ENCODE measurements at places on chromosomes 2 and 18.

- DNase-seq: no peak
Observed at GRCh38 chr2:3399381-3399780, 19.9 kb downstream of the TRAPPC12 start.

DNA sequence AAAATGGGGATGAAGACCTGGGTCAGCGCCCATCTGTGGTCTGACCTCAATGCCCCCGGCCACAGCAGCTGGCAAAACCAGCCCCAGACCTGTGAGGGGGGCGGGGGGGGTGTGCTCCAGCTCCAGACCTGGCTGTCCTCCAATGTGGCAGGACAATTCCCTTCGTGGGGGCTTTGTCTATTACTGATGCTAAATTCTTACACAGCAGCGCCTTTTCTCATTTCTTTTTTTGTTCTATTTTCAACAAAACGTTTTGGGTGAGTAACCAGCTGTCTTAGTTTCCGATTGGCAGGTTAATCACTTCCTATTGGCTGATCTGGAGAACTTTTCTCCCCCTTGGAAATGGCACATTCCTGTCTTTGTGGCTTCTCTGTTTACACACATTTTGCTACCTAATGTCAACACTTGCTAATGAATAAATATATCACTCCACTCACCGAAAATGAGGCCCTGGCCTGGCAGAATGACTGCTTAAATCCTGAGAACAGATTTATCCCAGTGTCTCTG is 4.4 kb downstream of the SMAD7 start:
- DNase-seq: no peak

DNA sequence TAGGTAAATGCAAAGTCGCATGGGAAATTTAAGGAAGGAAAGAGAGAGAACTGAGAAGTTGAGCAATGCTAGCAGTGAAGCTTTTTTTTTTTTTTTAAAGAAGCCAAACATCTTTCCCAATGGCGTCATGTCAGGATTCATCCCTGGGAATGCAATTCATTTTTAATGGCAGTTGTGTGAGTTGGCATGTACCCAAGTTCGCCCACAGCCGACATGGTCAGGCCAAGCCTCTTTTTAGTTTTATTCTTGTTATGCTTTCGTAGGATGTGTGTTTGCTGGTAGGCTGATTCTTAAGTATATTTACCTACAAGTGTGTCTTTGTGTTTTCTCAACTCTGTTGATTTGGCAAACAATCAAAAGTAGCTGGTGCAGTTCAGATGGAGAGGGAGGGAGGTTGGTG is 127.6 kb upstream of the ITGA6 start:
- DNase-seq: no peak

- DNase-seq: no peak
Observed at GRCh38 chr2:229081411-229081810, 189.7 kb downstream of the PID1 start.

GRCh38 chr2:68850524-68850923 is 20.7 kb downstream of the BMP10 start:
- DNase-seq: no peak

DNA sequence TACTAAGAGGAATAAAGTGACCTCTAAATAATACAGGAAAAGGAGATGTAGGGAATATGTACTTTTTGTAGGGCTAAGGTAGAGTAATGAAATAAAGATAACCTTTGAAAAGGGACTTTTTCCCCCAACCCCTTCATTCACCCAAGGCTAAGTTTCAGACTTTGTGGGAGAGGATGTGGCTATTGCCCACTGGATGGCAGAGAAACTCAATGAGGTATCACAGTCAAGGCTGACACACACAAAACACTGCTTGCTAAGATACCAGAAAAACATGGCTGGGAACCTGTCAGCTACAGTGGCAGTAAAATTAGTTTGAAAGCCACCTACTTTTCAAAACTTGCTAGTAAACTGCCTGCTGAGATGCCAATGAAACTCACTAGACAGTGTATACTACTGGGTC is 158.8 kb upstream of the WDSUB1 start:
- no peak for DNase-seq

DNA sequence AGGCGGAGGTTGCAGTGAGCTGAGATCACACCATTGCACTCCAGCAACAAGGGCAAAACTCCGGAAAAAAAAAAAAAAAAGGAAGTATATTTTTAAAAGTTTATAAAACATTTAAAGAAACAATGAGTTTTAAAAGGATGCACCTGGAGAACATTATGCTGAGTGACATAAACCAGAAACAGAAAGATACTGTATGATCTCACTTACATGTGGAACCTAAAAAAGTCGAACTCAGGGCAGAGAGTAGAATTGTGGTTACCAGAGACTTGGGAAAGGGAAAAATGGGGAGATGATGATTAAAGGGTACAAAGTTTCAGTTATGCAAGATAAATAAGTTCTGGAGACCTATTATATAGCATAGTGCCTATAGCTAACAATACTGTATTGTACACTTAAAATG is 52.8 kb upstream of the RTN4 start:
- DNase-seq: no peak

GRCh38 chr18:61706276-61706915 is 186.4 kb downstream of the RNF152 start:
- no peak for DNase-seq

- no peak for DNase-seq
Observed at GRCh38 chr2:75570948-75571729, 10.4 kb upstream of the EVA1A start.

DNA sequence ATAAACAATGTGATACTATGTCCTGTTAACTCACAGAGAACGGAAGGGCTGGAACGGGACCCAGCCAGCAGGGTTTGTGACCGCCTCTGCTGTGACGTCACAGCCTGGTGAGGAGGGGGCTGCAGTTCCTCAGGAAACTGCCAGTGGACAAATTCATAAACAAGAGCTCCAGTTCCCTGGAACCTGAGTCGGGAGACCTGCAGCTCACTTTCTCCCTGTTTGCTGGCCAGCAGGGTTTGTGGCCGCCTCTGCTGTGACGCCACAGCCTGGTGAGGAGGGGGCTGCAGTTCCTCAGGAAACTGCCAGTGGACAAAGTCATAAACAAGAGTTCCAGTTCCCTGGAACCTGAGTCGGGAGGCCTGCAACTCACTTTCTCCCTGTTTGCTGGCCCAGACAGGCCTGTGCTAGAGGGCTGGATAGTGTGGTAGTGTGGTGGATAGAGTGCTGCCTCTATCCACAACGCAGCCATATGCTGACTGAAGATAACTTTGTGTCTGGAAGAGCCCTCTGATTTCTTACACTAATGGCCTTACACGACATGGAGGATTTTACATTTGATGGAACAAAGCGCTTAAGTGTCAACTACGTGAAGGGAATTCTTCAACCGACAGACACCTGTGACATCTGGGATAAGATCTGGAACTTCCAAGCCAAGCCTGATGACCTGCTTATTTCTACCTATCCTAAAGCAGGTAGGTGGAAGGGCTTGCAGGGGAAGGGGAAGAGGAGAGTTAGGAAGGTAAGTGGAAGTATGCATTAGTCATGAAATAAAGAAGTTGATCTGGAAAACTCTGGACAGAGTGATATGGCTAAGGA is at the start of gene SULT1C4:
Gene SULT1C4, plus strand, starts transcription at position 140 of the 816 bp plus-strand sequence. Its CDS starts 384 bp downstream, at position 524.
- no peak for DNase-seq

All from stimulated activated effector memory CD8-positive, alpha-beta T cell treated with anti-CD3 and anti-CD28 coated beads, Interleukin-12 subunit alpha, Interleukin-12 subunit beta, amount 100 ng/mL, for 72 hours (primary cell).